ENCODE measurements at places on chromosomes 4 and X.

DNA sequence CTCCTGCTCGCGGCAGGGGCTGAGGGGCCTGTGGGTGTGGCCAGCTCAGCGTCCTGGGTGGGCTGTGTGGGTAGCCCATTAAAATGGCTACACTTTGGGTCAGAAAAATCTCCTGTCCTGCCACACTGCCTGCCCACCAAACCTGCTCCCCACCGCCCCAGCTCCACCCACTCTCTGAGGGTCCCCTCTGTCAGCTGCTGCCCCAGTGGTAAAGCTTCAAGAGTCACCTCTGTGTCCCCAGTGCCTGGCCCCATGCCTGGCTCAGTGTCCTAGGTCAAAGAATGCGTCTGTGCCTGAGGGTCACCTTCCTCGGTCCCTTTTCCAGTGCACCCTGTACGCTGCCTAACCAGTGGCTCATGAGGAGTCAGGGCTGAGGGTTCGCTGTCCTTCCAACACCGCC is 24.9 kb upstream of the TADA2B start:
- no peak for DNase-seq

DNA sequence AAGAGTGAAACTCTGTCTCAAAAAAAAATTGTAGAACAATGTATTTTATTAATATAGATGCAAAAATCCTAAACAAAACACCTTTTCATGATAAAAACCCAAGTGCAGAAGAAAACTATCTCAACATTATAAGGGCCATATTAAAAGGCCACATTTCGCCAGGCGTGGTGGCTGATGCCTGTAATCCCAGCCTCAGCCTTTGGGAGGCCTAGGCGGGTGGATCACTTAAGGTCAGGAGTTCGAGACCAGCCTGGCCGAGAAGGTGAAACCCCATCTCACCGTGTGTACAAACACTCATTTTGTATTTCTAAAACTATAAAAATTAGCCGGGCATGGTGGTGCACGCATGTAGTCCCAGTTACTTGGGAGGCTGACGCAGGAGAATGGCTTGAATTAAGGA is 9.9 kb upstream of the FAM193A start:
- no peak for DNase-seq

GRCh38 chrX:41684138-41684537 is 4.6 kb upstream of the GPR34 start:
- no peak for DNase-seq

- DNase-seq, result no peak
These were observed 61.6 kb upstream of the MAPK10 start for GRCh38 chr4:86421461-86421860.

- DNase-seq, result peak; percentile 22
These were observed at the start of gene FRAS1 for GRCh38 chr4:78057135-78057599. Gene FRAS1 (plus strand): TSS chr4:78057323. CDS start chr4:78058010, 687 bp downstream.

DNA sequence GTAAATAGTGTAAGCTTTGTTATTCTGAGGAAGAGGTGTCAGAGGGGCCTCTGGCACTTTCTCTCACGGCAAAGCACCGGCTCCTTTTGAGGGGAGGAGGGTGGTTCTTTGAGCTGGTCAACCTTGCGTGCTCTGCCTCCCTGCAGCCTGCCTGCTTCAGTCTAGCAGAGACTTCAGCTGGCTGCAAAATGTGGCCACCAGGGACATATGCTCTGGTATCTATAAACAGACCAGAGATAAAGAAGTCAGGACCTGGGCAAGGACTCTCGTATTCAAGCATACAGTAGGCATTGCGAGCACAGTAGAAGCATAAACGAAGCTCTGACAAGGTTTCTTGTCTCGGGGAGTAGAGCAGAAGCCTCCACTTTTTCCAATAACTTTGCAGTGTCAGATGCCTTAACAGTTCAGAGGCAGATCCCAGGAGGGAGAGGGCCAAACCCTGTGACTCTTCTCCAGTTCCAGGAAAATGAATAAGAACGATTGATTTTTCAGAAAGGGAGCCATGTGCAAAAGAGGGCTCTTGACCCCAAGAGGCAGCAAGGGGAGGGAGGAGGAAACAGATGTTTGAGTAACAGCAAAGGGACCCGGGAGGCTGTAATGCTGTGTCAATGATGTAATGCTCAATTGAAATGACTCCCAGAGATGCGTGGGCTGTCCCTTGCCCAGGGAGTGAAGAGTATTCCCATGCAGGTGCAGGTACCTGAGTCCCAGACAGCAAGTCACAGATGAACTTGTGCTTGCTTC is 57.9 kb upstream of the TEX13D start:
- DNase-seq, result no peak

DNA sequence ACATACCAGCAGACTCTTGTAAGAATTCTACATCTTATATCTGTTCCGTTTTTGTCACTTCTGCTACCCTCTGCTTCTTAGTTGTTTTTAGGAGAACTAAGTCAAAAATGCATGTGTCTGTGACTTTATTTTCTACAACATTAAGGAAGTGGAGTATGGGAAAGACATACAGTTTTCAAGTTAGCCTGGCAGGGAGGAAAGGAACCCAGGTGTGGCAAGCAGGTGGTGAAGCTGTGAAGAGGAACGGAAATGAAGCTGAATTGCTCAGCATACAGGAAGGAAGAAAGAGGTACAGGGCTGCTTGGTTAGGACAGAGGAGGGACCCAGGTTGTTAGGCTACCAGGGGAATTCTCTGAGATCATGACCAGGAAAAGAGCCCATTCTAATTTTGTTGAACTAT is 9.4 kb downstream of the GPRIN3 start:
- DNase-seq, result no peak

- DNase-seq, result no peak
These were observed 336.3 kb upstream of the TRAM1L1 start for GRCh38 chr4:117421706-117422105.

DNA sequence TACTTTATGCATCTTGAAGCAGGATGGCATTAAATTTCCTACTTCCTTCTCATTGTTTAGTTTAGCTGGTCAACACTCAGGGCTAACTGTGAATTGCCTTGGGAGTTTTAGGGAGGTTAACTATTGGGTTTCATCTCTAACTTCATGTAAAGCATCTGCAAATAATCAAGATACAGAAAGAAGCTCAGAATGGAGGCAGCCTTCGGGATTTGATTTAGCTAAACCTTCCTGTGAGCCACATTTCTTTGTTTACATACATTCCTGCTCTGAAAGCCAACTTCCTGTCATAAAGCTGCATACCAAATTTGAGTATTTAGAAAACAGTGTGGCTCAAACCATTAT is 131.7 kb upstream of the PCDH18 start:
- no peak for DNase-seq

DNA sequence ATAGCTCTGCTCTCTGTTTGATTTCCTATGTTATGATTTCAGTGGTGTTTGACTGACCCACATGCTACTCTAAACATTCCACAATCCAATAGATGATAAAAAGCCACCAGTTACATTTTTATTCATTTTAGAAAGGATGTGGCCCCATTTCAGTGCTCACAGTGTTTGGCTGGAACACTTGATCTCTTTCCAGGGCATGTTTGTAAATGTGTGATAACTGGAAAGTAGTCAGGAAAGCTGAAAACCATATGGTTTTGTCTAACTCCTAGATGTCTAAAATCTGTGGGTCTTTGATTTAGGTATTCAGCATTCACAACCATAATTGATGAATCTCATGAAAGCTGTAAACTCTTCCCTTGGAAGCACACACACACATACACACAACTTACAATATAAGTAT is 904.9 kb upstream of the AGA start:
- DNase-seq, result no peak

GRCh38 chr4:3085948-3086670 is 11.6 kb downstream of the HTT start:
- DNase-seq, result no peak

- DNase-seq, result peak; percentile 27
These were observed 29.0 kb downstream of the F9 start for GRCh38 chrX:139559383-139560042.

All from WERI-Rb-1 (cell line).